Left renal pelvis (tissue), 4 donors: ENCODE measurements at places on chromosomes 2 and 18.

GRCh38 chr18:68847219-68847837 is 49.4 kb downstream of the CCDC102B start:
- no peak for DNase-seq

- DNase-seq = no peak
Measured at GRCh38 chr2:145043399-145043834, 523.5 kb upstream of the ZEB2 start.

DNA sequence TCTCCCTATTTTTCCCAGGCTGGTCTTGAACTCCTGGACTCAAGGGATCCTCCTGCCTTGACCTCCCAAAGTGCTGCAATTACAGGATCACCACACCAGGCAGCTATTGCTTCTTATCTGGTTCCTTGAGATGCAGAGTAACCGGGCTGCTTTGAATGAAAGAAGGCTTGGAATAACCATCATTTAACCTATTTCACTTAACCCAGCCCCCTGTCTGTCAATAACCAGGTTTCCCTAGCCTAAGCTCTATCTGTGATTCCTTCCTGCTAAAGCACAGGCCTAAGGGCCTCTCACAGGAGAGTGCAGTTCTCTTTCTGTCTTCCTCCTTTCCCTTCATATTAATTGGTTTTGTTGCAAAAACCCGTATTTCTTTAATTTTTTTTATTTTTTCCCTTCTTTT is 393.5 kb upstream of the RAB12 start:
- DNase-seq = no peak

DNA sequence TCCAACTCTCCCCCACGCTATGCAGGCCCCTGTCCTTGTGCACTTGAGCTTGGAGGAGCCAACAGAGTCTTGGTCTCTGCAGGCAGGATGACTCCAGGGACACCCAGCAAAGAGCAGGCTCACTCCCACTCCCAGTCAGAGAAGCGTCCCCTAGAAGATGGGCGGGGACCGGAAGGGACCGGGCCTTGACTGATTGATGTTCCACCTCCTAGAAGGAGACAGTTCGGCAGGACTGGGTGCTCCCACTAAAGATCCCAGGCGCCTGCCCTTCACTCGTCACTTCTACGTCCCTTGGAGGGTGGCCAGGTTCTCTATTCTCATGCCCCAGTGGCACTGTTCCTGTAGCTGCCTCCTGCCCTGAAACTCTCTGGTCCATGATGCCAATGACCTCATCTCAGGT is 3.2 kb upstream of the SP100 start:
- DNase-seq = no peak

GRCh38 chr2:219000569-219000960 is 7.3 kb upstream of the CRYBA2 start:
- no peak for DNase-seq

DNA sequence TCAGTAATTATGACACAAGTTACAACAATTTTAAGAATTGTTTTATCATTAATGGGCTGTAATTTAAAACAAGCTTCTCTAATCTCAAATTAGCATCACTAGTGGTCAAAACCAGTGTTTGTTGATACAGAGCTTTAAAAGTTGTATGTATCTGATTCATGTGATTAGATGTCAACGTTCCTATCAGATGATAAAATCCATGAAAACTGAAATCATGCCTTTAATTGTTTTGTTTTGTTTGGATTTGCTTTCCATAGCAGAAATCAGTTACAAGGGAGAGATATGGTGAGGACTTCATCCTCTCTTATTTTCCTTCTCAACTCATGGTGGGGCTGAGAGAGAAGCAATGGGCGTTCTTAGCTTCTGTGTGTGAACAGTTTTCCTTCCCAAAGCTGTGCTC is 469.6 kb downstream of the PID1 start:
- no peak for DNase-seq

GRCh38 chr2:129751409-129751808 is 228.1 kb upstream of the RAB6C start:
- no peak for DNase-seq

DNA sequence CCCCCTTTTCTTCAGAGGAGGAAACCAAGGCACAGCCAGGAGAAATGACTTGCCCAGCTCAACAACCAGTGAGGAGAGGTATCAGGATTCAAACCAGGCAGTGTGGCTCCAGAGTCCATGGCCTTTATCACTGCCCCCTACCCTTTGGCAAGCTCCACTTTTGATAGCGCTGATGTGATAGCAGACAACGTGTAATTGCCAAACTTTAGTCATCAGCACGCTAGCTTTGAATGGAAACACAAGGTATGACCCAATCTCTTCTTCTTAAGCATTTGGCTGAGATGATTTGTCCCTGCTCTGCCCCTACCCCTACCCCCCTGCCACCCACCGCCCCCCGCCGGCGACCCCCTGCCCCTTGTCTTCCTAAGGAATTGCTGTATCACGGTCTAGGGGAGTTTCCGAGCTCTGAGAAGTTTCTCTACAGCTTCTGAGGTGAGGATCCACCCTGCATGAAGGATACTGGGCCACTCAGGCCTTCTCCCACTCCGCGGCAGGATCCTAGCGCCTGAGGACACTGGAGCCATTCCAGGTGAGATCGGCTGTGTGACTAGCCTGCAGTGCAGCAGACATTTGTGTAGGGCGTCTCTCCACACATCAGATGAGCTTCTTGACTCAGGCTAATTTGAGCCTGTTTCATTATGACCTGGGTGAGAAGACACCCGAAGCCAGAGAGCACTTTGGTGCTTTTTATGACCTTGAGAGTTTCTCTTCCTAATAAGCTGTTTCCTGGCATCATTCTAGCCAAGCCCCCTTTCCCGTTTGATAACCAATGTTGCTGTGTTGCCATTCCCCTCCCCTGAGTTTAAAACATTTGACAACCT is 75.1 kb upstream of the MAP4K4 start:
- no peak for DNase-seq

DNA sequence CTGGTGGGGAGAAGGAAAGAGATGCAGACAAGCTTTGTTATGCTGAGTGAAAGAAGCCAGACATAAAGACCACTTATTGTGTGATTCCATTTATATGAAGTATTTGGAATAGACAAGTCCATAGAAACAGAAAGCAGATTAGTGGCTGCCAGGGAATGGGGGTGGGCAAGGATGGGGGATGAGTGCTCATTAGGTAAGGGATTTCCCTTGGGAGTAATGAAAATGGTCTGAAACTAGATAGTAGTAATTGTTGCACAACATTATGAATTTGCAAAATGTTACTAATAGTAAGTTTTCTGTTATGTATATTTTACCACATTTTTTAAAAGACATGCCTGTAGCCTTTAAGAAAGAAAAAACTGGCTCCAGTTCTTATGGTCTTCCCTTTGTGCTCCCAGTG is 154.9 kb downstream of the LNPK start:
- no peak for DNase-seq

GRCh38 chr2:28277466-28277865 is 115.2 kb upstream of the FOSL2 start:
- no peak for DNase-seq

GRCh38 chr2:69952336-69953115 is 8.9 kb downstream of the ASPRV1 start:
- DNase-seq = no peak

GRCh38 chr2:98376996-98377395 is 30.7 kb downstream of the CNGA3 start:
- DNase-seq = no peak

DNA sequence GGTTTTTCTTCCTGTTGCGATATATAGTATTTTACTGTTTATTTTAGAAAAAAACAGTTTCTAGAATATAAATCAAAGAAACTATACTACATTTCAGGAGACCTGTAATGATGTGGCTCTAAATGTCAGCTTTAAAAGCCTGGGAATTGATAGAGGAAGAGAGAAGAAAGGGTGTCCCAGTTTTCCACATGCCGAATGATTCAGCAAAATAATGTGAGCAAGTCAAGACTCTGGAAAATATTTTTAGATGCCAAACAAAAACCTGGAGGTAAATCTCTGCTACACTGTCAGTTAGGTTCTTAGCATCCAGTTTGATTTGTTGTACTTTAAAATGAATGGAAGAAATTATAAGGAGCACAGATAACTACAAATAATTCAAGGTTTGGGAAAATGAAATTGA is 67.1 kb upstream of the DSG1 start:
- no peak for DNase-seq

DNA sequence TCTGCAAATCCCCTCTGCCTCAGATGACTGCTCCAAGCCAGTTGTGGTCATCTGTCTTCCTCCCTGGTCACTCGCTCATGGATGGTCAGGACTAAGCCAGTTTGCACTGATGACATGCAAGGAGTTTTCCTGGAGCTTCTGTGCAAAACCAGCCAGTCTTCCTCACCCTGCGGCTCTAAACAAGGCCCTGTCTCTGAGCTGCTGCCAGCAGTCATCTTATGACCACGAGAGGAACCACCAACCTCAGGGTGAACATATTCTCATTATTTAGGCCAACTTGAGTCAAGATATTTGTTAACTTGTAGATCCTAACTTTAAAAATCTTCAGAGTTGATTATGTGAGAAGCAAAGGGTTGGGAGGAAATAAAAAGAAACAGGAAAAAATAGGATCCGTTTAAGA is 119.9 kb upstream of the CAB39 start:
- DNase-seq = no peak

- DNase-seq = no peak
Measured at GRCh38 chr2:76270096-76270710, 559.5 kb upstream of the GCFC2 start.

DNA sequence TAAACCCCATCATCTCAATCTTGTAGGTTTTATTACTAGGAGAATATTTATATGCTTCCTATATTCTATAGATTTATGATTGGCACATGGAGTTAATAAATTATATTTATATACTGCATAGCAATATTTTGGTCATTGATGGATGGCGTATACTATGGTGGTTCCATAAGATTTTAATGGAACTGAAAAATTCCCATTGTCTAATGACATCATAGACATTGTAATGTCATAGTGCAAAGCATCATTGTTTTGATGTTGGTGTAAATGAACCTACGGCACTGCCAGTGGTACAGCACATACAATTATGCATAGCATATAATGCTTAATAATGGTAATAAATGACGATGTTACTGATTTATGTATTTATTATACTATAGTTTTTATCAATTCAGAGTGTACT is 1135.9 kb downstream of the CNTNAP5 start:
- no peak for DNase-seq

DNA sequence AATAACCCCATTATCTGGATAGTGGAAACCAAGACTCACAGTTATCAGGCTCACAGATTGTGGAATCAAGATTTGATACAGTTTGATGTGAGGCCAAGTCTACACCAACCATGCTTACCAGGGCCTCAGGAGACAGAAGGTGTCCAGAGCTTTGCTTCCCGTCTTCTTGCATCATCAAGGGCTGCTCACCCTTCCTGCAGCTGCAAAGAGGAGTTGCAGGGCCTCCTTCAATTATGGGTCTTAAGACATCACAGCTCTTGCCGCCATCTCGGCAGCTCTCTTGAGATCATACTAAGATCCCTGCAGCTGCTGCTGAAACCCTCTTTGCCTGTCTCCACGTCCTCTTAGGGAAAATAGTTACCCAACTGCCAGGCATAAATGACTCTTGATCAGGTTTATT is 176.0 kb downstream of the MGAT5 start:
- no peak for DNase-seq

GRCh38 chr2:24926602-24927252 is 6.7 kb upstream of the ADCY3 start:
- DNase-seq = peak; percentile 8

- DNase-seq = no peak
Measured at GRCh38 chr2:160910681-160911080, 249.5 kb upstream of the TANK start.

- DNase-seq = no peak
Measured at GRCh38 chr2:22623620-22624019, 761.4 kb upstream of the KLHL29 start.

GRCh38 chr18:13638719-13639595 is 87.4 kb downstream of the FAM210A start:
- no peak for DNase-seq

DNA sequence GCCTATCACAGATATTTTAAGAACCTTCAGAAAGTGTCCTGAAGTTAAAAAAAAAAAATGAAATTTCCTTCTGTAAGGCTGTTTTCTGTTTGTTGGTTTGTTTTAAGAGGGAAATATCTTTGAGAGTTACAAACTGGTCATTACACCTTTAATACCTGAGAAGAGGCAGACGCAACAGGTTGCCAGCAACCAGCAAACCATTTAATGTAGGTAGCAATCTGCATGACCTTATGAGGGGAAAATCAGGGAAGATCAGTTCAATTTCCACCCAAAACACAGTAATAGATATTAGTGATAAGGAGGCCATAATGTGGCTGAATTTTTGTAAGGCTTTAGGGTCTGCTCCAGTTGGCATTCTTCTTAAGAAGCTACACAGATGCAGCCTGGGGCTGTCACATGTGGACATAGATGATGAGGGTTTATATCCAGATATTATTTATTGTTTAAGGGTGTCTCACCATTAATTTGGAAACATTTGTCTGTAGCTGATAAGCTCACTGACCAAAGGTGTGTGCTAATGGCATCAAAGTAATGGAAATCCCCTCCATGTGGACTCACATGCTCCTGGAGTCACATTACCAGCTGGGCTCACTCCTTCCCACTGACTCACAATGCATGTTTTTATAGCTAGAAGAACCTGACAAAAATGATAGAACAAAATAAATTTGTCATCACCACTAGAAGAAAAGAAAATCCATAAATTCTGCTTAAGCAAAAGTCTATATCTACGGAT is 83.5 kb upstream of the DTNA start:
- DNase-seq = no peak

DNA sequence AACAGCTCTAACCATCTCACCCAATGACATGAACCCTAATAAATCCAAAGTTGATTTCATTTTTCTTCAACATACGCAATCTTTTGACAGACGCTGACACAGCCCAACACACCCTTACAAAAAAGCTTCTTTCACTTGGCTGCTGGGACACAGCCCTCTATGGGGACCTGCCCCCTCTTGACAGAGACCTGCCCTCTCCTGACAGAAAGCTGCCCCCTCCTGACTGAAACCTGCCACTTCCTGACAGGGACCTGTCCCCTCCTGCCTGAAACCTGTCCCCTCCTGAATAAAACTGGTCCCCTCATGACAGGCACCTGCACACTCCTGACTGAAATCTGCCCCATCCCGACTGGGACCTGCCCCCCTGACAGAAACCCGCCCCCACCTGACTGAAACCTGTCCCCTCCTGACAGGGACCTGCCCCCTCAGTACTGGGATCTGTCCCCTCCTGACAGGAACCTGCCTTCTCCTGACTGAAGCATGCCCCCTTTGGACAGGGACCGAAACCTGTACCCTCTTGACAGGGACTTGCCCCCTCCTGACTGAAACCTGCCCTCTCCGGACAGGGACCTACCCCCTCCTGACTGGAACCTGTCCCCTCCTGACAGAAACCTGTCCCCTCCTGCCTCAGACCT is 87.9 kb downstream of the PXDN start:
- DNase-seq = no peak
